ENCODE measurements at places on chromosomes 3 and 15.

DNA sequence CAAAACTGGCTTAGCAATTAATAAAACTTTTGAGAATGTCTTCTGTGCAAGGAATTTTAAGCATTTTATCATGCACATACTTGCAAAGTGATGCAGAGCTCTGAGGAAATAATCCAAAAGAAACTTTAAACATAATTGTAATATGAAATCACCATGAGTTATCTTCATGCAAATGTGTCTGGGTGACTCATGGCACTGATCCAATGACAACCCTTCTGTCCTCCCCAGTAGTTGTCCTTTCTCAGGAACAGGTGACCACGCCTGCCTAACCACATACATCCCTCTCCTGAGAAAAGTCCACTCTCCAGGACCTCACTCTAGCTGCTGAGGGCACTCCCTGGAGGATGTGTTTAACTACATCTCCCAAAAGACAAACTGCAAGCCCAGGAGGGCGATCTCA lies 530.6 kb upstream of the IL12A start:
- no peak for DNase-seq

DNA sequence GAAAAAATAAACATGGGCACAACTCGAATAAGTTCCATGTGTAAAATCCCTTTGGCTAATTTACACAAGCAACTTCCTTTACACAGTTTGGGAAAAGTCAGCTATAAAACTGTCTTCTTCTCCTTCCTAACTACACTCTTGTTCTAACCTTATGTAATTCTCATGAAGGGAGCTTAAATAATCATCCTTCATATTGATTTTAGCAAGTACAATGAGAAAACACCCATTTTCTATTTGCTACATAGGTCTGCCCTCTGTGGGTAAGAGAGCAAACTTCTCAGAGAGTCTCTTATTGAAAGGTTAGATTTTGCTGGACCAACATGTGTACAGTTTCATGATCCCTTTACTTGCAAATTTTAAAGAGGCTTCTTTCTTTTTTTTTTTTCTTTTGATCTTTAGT lies 398.5 kb downstream of the ROBO1 start:
- DNase-seq = no peak

- DNase-seq = no peak
Measured at GRCh38 chr15:64501396-64501715, 41.0 kb downstream of the ZNF609 start.

- DNase-seq = no peak
Measured at GRCh38 chr3:38131621-38132369, 5.1 kb downstream of the ACAA1 start.

DNA sequence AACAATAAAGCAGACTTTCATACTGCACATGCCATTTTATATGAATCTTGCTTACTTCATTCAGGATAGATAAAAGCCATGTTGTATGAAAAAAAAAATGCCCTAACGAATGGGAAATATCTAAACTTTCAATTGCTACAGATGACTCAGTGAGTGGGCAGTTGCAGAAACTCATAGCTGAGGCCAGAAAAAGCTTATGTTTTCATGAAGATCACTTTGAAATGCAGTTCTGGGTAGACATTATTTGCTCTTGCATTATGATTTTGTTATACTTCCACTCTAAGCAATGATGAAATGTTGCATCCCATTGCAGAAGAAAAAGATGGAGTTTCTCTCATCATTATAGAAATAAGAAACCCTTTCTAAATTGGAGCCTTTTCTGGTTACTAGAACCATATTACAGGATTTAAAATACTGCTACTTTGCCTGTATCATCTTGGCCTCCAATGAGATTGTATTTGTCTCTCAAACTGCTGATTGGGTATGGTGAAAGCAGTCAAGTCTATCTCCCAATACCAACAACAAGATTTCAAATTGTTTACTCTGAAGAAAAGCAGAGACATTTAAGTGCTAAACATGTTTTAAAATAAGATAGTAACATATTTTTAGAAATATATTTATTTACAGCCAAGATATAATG lies 17.0 kb downstream of the PEAK1 start:
- DNase-seq = no peak

All from T-helper 2 cell (primary cell).